ENCODE measurements at places on chromosomes 1 and 21. TPM values are rescaled to one million over a fixed set of nuclear protein-coding genes. Genes with fewer than 3 reads are reported as not detected.

DNA sequence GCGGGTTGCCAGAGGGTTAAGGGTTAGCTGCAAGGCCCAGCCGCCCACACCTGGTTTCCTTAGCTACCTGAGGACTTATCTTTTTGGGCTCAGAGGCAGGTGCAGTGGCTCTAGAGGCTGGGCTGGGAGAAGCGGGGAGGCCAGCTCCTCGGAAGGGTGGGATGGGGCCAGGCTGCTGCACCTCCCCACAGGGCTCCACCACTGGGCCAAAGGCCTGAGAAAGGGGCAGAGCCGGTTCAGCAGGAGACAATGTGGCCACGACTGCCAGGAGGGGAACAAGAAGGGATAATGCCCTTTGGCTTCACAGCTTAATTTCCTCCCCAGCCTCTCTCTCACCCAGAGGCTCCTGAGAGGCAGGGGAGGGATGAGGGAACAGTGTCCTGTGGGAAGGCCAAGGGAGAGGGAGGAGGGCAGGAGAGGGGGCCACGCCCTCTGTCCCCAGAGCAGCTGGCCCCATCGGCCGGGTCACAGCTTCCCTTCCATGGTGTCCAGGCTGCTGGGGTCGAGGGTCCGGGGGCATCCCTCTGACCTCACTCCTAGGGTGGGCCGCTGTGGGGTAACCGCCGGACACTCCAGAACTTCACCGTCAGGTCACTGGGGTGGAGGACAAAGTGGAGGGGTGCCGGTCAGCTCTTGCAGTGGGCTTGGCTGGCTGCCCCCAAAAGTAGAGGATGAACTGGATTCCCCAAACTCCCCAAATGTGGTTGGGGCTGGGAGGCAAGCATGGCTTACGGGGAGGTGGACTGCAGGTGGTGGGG lies 50.4 kb downstream of the KIF21B start:
- H3K4me3 ChIP-seq: no peak overlapping the region
- H3K36me3 ChIP-seq: no peaks in the 10 kb centered on the region
- no peak overlapping the region for H3K27ac ChIP-seq
- DNase-seq: no peak
- H3K4me1 ChIP-seq: no peaks in the 10 kb centered on the region

GRCh38 chr21:45912611-45913417 lies 68.8 kb upstream of the COL6A1 start:
- no peaks in the 10 kb centered on the region for H3K27me3 ChIP-seq
- no peaks in the 10 kb centered on the region for H3K4me1 ChIP-seq
- DNase-seq: no peak
- H3K36me3 ChIP-seq: no peaks in the 10 kb centered on the region

- no peaks in the 10 kb centered on the region for H3K4me1 ChIP-seq
- no peaks in the 10 kb centered on the region for H3K27me3 ChIP-seq
- H3K27ac ChIP-seq: peak within 1 kb of the TSS; percentile 63
- peak within 1 kb of the TSS; percentile 65 for H3K4me3 ChIP-seq
Observed at GRCh38 chr1:34984793-34985608, at the start of gene TMEM35B. Gene TMEM35B, minus strand, starts transcription at chr1:34985347. Its CDS starts 42 bp downstream, at chr1:34985305.

- H3K27ac ChIP-seq: no peak overlapping the region
- H3K4me3 ChIP-seq: no peak overlapping the region
- DNase-seq: no peak
- no peaks in the 10 kb centered on the region for H3K36me3 ChIP-seq
- H3K4me1 ChIP-seq: peaks cover 9% of the 10 kb centered on the region
- no peaks in the 10 kb centered on the region for H3K27me3 ChIP-seq
Observed at GRCh38 chr1:52659356-52659755, 26.4 kb downstream of the SHISAL2A start.

Gene PROX1
- total RNA-seq: 17.6 TPM

Gene AK5
- total RNA-seq: not detected

Gene SYDE2
- total RNA-seq: 19.9 TPM

DNA sequence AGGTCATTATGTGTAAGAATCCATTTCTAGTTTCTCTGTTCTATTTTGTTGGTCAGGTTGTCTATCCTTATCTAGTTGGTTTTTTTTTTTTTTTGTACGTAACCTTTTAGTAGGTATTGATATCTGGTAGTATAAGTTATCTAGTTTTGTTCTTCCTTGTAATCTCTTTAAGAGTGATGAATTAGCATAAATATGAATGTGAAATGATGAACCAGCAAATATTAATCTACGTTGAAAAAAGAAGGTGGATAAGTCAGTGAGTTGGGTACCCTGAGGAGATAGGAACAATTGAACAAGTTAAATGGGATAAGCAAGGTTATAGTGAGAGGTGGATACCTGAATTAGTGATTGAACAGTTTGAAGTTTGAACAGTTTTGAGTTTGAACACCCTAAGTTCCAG lies 33.9 kb downstream of the TTC3 start:
- peaks cover 3% of the 10 kb centered on the region for H3K36me3 ChIP-seq
- H3K27me3 ChIP-seq: no peaks in the 10 kb centered on the region
- H3K4me3 ChIP-seq: no peak overlapping the region

Gene GPA33
- not detected for total RNA-seq

GRCh38 chr1:113106910-113107309 lies 33.9 kb downstream of the LRIG2 start:
- no peaks in the 10 kb centered on the region for H3K27me3 ChIP-seq
- no peaks in the 10 kb centered on the region for H3K36me3 ChIP-seq
- no peak overlapping the region for H3K4me3 ChIP-seq
- H3K4me1 ChIP-seq: no peaks in the 10 kb centered on the region
